ENCODE measurements at places on chromosomes 2 and 18.

- peak; percentile 50 for DNase-seq
Measured at GRCh38 chr2:19358242-19359020, at the start of gene OSR1. Gene OSR1 (minus strand): TSS chr2:19358623. CDS start chr2:19353805, 4,818 bp downstream.

DNA sequence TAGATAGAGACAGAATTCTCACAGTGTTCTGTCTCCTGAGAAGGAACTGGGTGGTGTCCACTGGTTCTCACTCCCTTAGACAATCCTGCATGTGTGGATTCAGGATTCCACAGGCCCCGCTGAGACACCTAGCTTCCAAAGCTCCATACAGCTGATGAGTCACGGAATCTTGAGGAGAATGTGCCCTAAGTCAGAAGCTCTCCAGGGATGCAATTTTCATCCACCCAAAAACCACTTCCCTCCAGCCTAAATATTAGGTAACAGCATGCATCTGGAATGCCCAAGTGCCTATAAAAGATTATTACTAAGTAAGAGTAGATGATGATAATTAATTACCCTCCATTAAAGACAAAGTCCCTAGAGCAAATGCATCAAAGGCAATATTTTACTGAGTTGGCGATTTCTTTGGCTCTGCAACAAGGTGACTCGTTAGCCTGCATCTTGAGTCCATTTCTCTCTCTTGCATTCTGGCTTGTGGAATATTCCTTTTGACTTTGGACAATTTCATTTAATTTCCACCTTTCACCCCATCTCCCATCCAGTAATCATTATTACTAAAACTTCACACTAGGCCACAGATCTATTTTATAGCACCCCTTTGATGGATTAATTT, 475.1 kb downstream of the TNS1 start:
- no peak for DNase-seq

- no peak for DNase-seq
Measured at GRCh38 chr2:190929919-190930318, 49.3 kb downstream of the GLS start.

- no peak for DNase-seq
Measured at GRCh38 chr2:238693337-238694093, 154.4 kb upstream of the TWIST2 start.

Data from mucosa of gallbladder (tissue), 1 donor.